ENCODE measurements at places on chromosomes 6 and 20.
A peak's percentile ranks its signal among the peaks of the same experiment; 100 is the strongest.

- DNase-seq, result no peak
Measured at GRCh38 chr6:100461917-100462705, 2.6 kb downstream of the SIM1 start.

GRCh38 chr6:43963877-43964658, 163.2 kb downstream of the MRPL14 start:
- no peak for DNase-seq

DNA sequence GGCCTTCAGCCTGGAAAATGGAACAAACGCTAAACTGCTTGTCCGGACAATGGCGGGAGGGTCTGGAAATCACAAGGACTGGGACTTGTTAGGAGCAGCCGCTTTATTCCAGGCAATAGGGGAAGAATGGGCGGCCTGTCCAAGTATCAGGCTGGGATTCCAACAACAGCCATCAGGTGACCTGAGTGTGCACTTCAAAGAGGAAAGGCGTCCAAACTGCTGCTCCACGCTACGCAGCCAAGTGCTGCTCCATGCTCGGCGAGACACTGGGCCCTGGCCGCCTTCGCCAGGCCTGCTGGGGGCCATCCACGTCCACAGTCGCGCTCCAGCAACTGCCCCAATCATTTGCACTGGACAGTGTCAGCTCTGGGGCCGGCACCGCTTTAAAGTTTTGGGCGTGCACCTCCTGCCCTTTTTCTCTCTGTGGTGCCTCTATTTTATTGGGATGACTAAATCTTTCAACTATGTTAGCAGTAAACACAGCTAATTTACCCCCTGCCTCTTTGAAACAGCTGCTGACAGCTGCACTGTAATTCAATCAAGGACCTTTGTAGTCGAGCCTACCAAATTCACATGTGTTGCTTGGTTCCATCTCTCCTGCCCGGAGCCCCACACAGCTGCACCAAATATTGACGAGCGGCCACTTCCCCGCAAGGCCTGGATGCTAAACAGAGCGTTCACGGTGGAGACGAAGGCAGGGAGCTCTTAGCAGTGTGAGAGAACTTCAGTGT, 98.3 kb downstream of the BMP7 start:
- DNase-seq, result no peak

- DNase-seq, result peak; percentile 85
Measured at GRCh38 chr6:106141441-106142237, 55.5 kb downstream of the PRDM1 start.

- DNase-seq, result no peak
Measured at GRCh38 chr6:115512923-115513322, 547.8 kb downstream of the FRK start.

GRCh38 chr6:4398791-4399190, 263.4 kb upstream of the ECI2 start:
- DNase-seq, result no peak

- no peak for DNase-seq
Measured at GRCh38 chr20:20955892-20956291, 150.3 kb downstream of the LINC00237 start.

GRCh38 chr6:149248693-149249369, 68.7 kb upstream of the TAB2 start:
- DNase-seq, result peak; percentile 53

GRCh38 chr6:25219216-25219916, 59.8 kb upstream of the CARMIL1 start:
- no peak for DNase-seq

- DNase-seq, result no peak
Measured at GRCh38 chr6:40444312-40444711, 142.9 kb downstream of the LRFN2 start.

GRCh38 chr6:142879076-142879475, 65.9 kb downstream of the HIVEP2 start:
- no peak for DNase-seq

GRCh38 chr6:148285205-148285604, 57.4 kb upstream of the SASH1 start:
- DNase-seq, result no peak

- no peak for DNase-seq
Measured at GRCh38 chr6:82996156-82996555, 69.5 kb downstream of the UBE3D start.

DNA sequence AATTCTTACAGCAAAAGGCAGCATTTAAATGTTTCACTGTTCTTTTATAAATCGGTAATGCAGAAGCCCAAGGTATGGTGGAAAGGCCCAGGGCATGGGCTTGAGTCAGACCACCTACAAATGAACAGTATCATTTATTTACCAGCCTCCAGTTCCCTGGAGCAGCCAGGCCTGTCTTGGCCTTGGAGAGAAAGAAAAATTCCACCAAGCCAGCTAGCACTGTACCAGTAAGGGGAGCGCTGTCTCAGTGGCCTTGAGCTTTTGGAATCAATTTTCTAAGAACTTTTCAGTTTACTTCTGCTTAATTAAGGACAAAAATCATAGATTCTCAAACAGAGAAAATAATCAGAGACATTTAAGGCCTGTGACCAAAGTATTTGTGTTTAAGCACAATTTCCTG, 12.3 kb downstream of the NAPB start:
- no peak for DNase-seq

DNA sequence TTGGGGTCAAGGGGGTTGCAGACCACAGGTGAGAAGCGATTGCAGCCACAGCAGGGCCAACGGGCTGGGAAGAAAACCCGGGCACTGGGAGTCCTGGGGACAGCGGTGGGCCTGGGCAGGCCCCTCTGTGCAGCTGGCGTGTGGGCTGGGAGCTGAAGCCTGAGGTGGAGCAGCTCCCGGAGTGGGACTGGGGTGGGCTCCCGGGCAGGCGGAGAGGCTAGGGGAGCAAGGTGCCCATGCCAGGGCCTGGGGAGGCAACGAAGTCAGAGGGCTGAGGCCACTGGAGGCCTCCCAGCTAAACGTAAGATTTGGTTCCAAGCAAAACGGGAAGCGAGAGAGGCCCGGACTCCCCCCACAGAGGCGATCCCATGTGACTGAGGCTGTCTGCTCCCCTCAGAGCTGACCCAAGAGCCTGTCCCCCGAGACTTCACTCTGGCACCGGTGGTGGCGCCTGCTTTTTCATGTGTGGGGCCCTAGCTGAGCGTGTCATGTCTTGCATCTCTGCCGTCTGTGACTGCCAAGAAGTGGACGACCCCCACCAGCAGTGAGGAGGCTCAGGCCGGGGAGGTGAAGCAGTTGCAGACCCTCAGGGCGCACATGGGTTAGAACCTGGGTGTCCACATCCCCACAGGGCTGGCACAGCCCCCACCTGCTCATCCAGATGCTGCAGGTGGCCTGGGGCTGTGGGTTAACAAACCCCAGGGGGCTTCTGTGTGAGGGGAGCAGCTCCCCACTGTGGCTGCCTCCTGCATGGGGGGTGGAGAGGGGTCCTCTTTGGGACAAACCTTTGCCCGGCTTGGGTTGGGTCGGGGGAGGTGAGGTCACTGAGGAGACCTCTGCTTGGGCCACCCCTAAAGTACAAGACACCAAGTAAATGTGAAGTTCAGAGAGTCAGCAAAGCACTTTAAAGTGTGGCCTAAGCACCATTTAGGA, 212.3 kb downstream of the TAF4 start:
- DNase-seq, result no peak

- no peak for DNase-seq
Measured at GRCh38 chr6:152146385-152146784, 338.9 kb downstream of the ESR1 start.

- DNase-seq, result no peak
Measured at GRCh38 chr6:165844801-165845364, 181.8 kb upstream of the PDE10A start.

- DNase-seq, result no peak
Measured at GRCh38 chr6:147434076-147434475, 74.4 kb upstream of the SAMD5 start.

GRCh38 chr20:846894-847278, 13.4 kb downstream of the FAM110A start:
- peak; percentile 84 for DNase-seq

DNA sequence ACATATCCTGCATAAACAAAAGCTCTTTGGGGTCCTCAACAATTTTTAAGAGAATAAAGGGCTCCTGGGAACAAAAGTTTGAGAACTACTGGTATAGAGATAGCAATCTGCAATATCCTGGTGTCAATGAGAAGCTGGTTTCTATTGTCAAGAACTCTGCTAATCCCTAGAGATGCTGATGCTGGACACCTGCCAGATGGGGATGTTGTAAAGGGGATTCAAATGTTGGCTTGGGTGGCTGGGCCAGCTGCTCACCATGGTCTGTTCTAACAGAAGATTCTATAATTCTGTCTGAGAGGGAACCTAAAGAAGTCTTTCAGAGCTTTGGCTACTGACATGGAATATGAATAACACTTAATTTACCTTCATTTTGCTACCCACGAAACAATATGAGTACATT, 137.8 kb downstream of the BTBD9 start:
- DNase-seq, result no peak

GRCh38 chr20:31838646-31839292, 6.6 kb downstream of the FOXS1 start:
- no peak for DNase-seq

DNA sequence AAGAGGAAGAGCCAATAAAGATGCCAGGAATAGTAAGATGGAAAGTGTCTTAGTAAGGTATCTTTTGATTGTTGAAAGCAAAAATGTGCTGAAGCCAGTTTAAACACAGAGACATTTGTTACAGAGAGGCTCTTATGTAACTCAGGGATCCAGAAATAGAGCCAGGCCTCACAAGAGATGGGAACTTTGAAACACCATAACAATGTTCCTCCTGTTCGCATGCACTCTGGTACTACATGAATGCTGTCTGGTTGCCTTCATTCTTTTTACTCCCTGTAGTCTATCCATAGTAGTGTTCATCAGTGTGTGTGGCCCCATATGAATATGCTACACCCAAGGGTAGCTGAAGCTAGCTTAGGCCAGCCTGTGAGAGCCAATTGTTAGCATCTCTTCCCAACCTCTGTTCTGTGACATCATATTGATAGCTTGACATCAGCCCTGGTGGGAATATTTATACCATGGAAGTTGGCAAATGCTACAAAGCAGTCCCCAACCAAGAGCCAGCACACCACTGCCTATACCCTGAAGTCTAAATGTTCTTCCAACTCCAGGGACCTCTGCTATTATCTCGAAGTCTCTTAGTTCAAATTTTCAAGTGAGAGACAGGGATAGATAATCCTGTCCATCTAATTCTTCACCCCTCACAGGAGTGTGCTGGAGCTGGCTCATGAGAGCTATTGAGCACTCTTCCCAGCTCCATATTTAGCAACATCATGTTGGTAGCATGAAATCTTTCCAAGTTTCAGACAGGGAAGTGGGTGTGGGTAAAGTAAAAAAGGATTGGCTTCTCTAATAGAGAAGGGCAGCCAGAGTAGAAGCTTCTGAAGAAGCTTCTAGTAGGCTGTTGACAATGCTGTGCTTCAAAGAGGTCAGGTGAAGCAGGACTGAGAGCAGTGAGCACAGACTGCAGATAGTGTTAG, 7.0 kb downstream of the NDUFAF5 start:
- no peak for DNase-seq

- no peak for DNase-seq
Measured at GRCh38 chr6:16004934-16005679, 123.8 kb upstream of the MYLIP start.

DNA sequence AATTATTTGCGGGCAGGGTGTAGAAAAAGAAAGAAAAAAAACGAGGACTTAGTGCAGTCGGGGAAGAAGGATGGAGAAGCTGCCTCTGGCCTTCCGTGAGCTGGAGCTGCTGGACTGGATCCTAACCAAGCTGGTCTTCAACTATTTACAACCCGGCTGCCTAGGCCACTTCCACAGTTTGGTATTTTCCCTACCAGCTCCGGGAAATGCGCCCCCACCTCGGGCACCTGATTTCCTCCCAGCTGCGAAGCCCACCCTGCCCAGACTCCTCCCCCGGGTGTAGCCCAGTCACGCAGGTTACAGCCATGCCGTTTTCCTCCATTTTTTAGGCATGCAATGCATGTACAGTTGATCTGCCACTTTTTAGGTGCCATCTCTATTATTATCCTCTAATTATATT, 21.2 kb downstream of the THEMIS start:
- DNase-seq, result peak; percentile 67

DNA sequence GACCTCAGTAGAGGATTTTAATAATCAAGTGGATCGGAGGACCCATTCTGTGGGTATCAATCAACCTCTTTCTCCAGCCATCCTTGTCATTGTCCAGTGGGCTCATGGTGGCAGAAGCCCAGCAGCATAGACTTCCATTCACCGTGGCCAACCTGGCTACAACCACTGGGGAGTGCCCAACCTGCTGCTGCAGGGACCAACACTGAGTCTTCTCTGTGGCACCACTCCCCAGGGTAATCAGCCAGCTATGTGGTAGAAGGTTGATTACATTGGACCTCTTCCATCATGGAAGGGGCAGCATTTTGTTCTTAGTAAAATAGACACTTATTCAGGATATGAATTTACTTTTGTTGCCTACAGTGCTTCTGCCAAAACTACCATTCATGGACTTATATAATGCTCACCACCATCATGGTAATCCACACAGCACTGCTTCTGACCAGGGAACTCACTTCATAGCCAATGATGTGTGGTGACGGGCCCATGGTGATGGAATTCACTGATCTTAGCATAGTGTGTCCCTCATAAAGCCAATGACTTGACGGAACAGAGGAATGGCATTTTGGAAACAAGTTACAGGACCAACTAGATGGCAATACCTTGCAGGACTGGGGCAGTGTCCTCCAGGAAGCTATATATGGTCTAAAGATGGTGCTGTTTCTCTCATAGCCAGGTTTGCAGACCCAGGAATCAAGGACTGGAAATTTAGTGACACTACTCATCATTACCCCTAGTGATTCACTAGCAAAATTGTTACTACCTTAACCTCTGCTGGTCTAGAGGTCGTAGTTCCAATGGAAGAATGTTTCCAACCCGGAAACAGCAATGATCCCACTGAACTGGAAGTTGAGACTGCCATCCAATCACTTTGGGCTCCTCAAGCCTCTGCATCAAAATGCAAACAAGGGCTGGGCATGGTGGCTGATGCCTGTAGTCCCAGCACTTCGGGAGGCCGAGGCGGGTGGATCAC, 7.6 kb downstream of the CD24 start:
- no peak for DNase-seq

DNA sequence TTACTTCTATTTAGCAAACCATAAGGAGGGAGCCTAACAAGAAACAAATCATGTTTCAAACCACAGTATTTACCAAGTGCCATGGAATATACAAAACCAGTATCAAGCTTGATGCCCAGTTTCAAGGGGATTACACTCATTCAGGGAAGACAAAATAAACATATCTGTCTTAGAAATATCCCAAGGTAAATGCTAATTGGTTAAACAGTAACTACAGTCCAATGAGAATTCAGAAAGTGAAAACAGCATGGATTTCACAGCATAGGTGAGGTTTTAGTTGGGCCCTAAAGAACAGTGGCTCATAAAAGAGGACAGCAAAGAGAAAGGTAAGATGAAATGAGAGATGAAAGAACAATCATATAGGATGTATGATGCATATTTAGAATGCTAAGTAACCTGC, 110.3 kb downstream of the CHD6 start:
- DNase-seq, result no peak

- DNase-seq, result peak; percentile 73
Measured at GRCh38 chr20:43691928-43692524, 25.1 kb downstream of the MYBL2 start.

GRCh38 chr6:43740961-43741764, 28.8 kb upstream of the VEGFA start:
- DNase-seq, result no peak
